ENCODE measurements at places on chromosomes 12 and 14.

- no peak for DNase-seq
Measured at GRCh38 chr14:33120341-33120740, 181.7 kb downstream of the NPAS3 start.

- no peak for DNase-seq
Measured at GRCh38 chr12:102992297-102992696, 34.8 kb downstream of the ASCL1 start.

DNA sequence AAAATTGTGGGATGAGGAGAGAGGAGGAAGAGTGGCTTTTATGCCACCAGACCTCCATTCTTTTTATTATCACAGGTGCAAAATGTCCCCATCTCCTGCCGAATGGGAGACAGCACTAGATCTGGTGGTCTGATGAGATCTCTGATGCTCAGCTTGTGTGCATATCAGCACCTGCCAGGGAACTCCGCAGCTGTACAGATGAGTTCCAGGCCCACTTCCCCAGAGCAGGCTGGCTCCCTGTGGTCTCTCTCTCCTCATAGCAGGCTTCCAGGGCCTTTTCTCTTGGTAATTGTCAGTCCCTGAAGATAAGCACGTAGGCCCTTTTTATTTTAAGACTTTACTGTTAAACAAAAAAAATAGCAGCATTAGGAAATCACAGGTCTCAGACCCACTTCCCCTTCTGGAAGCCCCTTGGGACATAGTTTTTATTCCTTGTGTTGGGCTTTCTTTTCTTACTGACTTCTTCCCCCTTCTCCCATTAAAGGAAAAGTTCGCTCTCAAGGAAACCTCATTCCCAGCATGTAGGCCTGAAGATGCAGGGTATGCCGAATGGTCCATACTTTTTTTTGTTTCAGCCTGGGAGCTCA, 4.5 kb upstream of the TBC1D30 start:
- DNase-seq, result no peak

DNA sequence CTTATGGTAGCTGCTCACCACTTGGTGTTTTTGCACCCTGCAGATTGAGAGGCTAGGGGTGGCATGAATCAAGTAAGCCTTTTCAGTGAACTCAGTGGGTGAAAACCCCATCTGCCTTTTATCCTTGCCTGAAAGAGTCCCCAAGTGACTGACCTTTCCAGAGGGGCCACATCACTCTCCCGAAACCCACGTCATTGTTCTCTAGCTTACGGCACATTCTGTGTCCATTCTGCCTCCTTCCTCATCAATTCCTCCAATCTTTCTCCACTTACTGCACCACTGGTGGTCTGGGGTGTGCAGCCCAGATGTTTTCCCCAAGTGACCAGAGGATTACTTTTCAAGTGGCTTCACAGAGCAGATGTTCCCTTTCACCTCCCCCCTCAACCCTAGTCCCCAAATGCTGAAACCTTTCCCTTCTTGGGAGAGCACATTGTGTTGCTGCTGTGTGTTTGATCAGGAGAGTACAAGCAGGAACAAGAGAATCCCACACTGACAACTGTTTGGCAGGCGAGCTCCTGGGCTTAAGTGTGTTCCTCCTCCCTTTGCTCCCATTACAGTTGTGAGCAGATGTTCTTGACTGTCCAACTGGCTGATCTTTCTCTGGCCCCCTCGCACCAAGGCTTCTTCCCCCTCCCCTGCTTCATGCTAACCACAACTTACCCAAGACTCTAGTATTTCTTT, 138.0 kb upstream of the IGF1 start:
- no peak for DNase-seq

GRCh38 chr12:110581931-110582275, 1.2 kb downstream of the PPTC7 start:
- DNase-seq, result no peak

DNA sequence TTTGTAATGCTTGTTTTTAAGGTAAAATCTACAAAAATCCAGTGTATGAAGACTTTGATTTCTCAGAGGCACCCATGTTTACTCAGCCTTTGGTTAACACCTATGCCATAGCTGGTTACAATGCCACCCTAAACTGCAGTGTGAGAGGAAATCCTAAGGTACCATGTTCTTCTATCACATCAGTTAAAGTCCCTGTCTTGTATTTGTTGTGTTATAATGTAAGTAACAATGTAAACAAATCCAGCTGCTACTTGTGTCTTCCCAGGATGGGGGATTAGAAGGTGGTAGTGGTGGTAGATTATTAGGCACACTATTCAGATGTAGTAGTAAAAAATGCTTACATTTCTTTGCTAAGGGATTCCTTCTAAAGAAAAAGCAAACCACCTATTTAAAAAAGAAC, 19.4 kb upstream of the CHPT1 start:
- no peak for DNase-seq

- no peak for DNase-seq
Measured at GRCh38 chr14:45089813-45090212, 5.9 kb downstream of the PRPF39 start.

GRCh38 chr12:53701518-53702264, 25.6 kb downstream of the CALCOCO1 start:
- DNase-seq, result peak; percentile 91
